ENCODE measurements at places on chromosomes 3 and 15.

DNA sequence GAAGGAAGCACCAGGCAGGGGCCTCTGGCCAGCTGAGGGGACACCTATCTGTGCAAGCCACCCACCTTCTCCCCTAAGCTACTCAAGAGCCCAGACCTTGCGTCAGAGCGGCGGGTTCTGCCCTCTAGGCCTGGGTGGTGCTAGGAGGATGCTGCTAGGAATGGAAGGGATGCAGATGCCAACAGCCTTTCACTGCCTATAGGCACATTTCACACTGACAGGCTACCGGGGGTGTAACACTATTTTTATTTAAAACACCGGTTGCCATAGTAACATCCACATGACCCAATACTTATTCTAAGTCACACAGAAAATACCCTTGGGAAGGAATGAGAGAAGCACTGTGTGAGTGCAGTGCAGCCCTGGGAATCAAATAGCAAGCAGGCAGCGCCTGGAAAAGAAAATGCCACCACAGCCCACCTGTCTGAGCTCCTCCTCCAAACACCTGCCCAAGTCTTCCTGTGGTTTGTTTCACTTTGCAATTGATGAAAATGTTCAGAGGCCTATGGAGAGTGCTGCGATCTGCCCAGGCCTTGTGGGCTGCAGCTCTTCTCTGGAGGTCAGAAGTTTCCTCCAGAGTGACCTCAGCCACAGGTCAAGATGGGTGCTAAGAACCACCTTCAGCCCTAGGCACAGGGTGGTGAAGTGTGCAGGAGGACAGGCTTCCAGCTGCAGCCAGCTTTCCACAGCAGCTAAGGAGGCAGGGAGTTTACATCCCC lies 113.5 kb upstream of the TOPAZ1 start:
- no peak for DNase-seq

DNA sequence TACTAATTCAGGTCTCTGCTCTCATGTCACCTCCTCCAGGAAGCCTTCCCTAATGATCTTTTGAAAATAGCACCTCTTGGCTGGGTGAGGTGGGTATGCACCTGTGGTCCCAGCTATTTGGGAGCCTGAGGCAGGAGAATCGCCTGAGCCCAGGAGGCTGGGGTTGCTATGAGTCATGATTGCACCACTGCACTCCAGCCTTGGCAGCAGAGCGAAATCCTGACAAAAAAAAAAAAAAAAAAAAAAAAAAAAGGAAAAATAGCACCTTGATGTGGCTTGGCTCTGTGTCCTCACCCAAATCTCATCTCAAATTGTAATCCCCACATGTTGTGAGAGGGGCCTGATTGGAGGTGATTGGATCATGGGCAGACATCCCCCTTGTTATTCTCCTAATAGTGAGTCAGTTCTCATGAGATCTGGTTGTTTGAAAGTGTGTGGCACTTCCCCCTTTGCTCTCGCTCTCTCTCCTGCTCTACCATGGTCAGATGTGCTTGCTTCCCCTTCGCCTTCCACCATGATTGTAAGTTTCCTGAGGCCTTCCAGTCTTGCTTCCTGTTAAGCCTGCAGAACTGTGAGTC lies 11.2 kb upstream of the RNU6-1 start:
- no peak for DNase-seq

DNA sequence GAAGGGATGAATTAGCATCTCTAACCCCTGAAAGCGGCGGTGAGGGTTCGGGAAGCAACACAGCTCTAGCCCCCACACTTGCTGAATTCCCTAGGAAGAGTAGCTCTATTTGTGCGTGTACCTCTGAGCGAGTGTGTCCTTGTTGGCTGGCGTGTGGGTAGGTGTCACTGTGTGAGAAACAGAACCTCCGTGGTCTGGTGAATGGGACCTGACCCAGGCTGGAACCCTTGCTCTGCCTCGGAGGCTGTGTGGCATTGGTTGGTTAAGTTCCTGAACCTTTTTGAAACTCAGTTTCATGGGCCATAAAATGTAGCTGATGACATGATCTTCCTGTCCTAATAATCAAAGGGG lies 414 bp upstream of the TMEM115 start:
- DNase-seq, result no peak

GRCh38 chr3:40653001-40653400 lies 128.2 kb downstream of the ZNF621 start:
- no peak for DNase-seq

DNA sequence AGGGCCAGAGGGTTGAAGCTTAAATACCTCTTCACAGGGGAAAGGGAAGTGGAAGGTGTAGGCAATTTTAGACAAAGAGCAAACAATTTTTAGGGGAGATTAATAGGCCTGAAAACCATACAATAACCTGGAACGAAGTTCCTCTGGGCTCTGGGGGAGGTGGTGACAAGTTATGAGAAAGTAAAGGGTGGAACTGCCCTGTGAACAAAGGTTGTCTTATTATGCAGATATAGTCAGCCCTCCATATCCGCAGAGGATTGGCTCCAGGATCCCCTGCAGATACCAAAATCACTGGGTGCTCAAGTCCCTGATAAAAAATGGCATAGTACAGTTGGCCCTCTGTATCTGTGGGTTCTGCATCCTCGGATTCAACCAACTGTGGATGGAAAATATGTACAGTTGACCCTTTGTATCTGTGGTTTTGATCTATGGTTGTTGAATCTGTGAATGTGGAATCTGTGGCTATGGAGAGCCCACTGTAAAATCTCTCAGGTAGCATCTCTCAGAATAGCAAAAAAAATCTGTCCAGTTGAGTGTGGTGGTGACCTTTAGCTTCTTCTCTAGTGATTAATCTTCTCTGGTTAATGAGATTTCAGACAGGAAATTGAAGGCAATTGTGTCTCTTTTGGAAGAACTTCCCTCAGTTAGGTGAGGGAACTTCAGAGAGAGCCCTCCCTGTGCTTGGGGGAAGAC lies 40.2 kb downstream of the CLEC3B start:
- no peak for DNase-seq

DNA sequence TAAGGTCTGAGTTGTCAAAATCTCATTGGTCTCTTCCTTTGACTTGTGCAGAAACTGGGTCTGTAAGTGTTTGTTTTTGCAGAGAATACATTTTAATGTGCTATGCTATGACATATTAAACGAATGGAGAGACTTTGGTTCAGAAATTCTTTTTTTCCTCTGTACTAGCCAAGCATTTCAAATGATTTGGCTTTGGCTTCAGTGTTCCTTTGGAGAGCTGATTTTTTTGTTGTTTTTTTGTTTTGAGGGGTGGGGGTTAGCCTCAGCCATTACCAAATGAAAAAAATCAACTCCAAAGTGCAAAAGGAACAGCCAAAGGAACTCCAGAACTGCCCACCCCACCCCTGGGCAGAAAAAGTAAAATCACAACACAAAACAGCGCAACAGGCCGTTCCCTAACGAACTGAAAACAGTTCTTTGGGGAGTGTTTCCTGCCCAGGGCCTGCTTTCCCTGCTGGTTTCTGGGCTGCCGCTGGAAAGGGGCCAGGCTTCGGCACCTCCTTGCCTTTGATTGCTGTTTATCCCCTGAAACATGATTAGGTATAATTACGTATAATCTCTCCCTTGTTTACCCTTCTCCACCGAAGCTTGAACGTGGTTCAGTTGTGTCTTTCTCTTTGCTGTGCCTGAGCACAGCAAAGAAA lies 57.6 kb upstream of the NEO1 start:
- no peak for DNase-seq

- DNase-seq, result no peak
Measured at GRCh38 chr3:185717121-185717520, 107.7 kb downstream of the IGF2BP2 start.
